ENCODE measurements at places on chromosomes 3 and 15. TPM values are rescaled to one million over a fixed set of nuclear protein-coding genes. Genes with fewer than 3 reads are reported as not detected.

GRCh38 chr15:97567411-97567810 is 393.1 kb upstream of the ARRDC4 start:
- H3K36me3 ChIP-seq: no peaks in the 10 kb centered on the region
- no peaks in the 10 kb centered on the region for H3K27me3 ChIP-seq
- no peak overlapping the region for H3K27ac ChIP-seq
- H3K4me1 ChIP-seq: no peaks in the 10 kb centered on the region

DNA sequence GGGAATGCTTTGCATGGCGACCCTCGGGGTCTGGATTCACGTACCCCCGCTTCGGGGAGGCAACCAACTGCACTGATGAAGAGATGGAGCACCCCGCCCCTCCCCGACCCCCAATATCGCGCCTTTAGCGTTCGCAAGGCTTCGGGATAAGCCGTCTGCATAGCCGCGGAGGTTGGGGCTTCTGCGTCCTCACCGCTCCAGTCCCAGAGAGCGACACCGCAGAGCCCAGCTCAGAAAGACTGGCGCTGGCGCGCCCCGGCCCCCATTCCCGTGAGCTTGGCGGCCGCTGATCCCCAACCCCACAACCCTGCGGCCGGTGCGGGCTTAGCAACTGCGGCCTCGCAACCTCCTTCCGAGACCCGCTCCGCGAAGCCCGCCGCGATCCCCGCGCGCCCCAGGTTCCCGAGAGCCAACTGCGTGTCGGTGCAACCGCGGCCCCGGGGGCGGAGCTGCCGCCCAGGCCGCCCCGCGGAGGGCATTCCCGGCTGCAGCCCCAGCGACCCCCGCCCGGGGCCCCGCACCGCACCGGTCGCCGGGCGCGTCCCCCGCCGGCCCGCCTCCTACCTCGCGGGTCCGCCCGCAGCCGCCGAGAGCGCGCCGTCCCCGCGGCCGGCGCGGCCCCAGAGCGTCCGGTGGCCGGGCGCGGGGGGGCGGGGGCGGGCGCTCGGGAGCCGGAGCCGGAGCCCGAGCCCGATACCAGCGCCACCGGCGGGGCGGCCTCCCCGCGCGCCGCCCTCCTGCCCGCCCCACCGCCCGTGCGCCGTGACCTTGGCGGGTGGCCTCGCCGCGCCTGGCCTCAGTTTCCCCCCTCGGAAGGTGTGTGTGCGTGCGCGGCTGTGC is 79.5 kb downstream of the IQSEC1 start:
- H3K27me3 ChIP-seq: peaks cover 29% of the 10 kb centered on the region
- H3K4me1 ChIP-seq: peaks cover 13% of the 10 kb centered on the region
- peak overlapping the region; percentile 41 for H3K4me3 ChIP-seq
- no peak for DNase-seq
- no peak overlapping the region for H3K27ac ChIP-seq

GRCh38 chr3:45940781-45941365 is 2.4 kb upstream of the CXCR6 start:
- no peaks in the 10 kb centered on the region for H3K36me3 ChIP-seq
- DNase-seq: no peak
- H3K4me1 ChIP-seq: peaks cover 9% of the 10 kb centered on the region
- H3K4me3 ChIP-seq: no peak overlapping the region

GRCh38 chr3:188918093-188918492 is 253.7 kb upstream of the TPRG1 start:
- DNase-seq: no peak
- H3K27ac ChIP-seq: no peak overlapping the region

HTR3E gene
- total RNA-seq: not detected

- H3K4me1 ChIP-seq: peaks cover 71% of the 10 kb centered on the region
- peak overlapping the region; percentile 40 for H3K27ac ChIP-seq
- H3K27me3 ChIP-seq: no peaks in the 10 kb centered on the region
- H3K36me3 ChIP-seq: peaks cover 3% of the 10 kb centered on the region
These were observed 6.8 kb downstream of the RARRES1 start for GRCh38 chr3:158725348-158726011.

ZNF502 gene
- 0.79 TPM for total RNA-seq

DNA sequence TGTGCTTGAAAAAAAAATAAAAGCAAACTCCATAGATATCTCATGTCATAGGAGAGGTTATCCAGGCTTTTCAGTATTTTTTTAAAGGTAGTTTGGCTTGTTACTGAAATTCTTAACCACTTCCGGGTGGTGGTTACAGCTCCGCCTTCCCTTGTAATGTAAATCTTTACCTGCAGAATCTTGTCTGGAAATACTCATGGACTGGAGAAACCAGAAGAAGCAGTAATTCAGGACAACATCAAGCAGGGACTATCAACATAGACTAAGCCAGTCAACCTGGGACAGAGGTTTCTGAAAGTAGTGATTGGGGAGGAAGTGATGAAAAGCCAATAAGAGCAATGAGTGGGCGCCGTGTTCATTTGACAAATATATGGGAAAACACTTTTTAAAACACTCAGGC is 78.9 kb upstream of the SKOR1 start:
- H3K4me3 ChIP-seq: no peak overlapping the region
- no peak overlapping the region for H3K27ac ChIP-seq
- no peaks in the 10 kb centered on the region for H3K4me1 ChIP-seq
- no peaks in the 10 kb centered on the region for H3K27me3 ChIP-seq
- no peak for DNase-seq
- H3K36me3 ChIP-seq: no peaks in the 10 kb centered on the region

GOLGA6B gene
- total RNA-seq: not detected

GRM7 gene
- not detected for total RNA-seq

GRCh38 chr3:50120364-50121071 is 31.8 kb downstream of the RBM5 start:
- H3K4me1 ChIP-seq: no peaks in the 10 kb centered on the region
- H3K4me3 ChIP-seq: no peak overlapping the region
- H3K27ac ChIP-seq: no peak overlapping the region
- H3K36me3 ChIP-seq: peaks cover 67% of the 10 kb centered on the region
- H3K27me3 ChIP-seq: no peaks in the 10 kb centered on the region

SNTN gene
- total RNA-seq: not detected

DNA sequence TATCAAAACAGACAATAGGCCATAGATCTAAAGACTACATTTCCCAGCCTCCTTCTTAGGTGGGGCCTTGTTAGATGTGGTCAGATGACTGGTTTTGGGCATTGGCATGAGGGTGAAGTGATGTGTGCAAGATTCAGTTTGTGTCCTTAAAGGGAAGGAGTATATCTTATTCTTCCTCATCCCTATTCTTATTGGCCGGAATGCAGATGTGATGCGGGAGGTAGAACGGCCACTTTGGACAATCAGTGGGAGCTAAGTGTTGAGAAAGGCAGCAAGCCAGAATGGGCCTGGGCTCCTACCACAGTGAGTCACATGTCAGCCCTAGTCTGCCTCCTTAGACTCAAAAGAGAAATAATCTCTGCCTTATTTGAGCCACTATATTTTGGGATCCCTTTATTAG is 89.8 kb upstream of the MEX3B start:
- no peak overlapping the region for H3K27ac ChIP-seq
- peaks cover 8% of the 10 kb centered on the region for H3K36me3 ChIP-seq
- no peak overlapping the region for H3K4me3 ChIP-seq
- H3K4me1 ChIP-seq: peaks cover 53% of the 10 kb centered on the region

CCNB2 gene
- 127 TPM for total RNA-seq

LMAN1L gene
- total RNA-seq: not detected

DNA sequence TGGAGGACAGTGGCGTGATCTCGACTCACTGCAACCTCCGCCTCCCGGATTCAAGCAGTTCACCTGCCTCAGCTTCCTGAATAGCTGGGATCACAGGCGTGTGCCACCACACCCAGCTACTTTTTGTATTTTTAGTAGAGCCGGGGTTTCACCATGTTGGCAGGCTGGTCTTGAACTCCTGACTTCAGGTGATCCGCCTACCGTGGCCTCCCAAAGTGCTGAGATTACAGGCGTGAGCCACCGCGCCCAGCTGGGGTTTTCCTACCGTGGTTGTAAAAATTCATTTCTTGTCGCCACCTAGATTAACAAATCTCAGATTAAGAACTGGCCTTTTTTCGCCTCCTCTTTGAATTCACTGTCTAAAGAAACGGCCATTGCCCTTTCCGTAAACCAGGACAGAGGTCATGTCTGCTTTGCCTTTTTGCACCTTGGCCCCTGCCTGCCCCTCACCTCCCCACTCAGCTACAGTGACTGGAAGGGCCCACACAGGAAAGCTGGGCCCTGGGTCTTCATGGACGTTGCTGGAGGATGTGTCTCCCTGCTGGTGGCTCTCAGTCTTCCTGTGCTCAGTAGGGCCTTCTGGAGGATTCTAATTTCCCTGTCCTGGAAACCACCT is 17.2 kb downstream of the ZNF710 start:
- H3K27ac ChIP-seq: no peak overlapping the region
- no peak overlapping the region for H3K4me3 ChIP-seq
- H3K36me3 ChIP-seq: no peaks in the 10 kb centered on the region

CEP19 gene
- 2.5 TPM for total RNA-seq

DNA sequence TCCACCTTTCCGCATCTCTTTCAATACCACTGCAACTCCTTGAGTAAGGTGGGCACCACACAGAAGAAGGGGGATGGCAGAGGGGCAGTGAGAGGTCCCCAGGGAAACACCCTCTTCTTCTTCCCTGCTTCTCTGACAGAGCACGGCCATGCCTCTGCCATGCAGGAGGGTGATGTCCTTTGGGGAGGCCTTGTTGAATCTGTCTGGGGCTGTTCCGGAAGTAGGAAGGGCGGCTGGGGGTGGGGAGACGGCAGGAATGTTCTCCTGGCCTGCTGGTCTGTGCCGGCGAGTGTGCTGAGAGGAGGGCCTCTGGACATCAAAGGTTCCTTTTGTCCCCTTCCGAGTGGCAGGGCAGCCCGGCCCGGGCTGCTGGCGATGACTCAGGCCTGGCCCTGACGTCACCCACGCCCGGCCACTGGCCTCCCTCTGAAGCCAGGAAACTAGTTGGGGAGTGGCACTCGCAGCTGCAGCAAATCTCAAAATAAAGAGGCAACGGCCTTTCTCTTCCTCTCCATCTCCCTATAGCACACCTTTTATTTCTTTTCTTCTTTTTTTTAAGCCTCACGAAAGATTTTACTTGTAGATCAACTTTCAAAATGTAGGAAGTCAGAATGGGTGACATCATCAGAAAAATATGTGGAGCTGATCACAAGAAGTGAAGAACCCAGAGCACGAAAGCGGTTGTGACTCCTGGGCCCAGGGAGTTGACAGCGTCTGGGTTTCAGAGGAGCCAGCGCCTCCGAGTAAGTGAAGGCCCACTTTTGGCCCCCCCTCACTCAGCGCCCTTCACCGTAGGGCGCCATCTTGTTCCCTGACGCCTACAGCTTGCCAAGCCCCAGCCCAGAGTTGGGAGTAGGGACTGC is at the start of gene ZBTB38:
TSS of gene ZBTB38 (plus strand) at position 443 of the 863 bp plus-strand sequence. CDS start 73,885 bp downstream, outside the sequence.
- peak; percentile 99 for DNase-seq
- no peaks in the 10 kb centered on the region for H3K27me3 ChIP-seq
- H3K4me3 ChIP-seq: peak within 1 kb of the TSS; percentile 29
- peak within 1 kb of the TSS; percentile 99 for H3K27ac ChIP-seq
- H3K4me1 ChIP-seq: peaks cover 53% of the 10 kb centered on the region

DNA sequence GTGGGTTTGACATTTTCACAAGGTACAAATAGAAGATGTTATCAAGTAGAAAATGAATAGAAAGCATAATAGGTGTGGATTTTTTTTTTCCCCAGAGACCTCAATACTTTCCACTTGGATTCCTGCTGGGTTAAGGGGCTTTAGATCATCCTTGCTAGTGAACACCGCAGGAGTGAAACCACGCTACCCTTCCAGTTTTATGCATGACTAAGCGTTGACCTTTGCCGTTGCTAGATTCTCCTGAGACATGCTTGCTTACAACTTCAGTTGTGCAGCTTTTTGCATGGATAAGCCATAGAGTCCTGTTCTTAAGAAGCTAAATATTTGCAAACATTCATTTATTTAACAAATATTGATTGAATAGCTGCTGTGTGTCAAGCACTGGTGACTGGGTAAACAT is 299.7 kb upstream of the LMCD1 start:
- no peak overlapping the region for H3K27ac ChIP-seq
- H3K4me3 ChIP-seq: no peak overlapping the region
- no peak for DNase-seq

DNA sequence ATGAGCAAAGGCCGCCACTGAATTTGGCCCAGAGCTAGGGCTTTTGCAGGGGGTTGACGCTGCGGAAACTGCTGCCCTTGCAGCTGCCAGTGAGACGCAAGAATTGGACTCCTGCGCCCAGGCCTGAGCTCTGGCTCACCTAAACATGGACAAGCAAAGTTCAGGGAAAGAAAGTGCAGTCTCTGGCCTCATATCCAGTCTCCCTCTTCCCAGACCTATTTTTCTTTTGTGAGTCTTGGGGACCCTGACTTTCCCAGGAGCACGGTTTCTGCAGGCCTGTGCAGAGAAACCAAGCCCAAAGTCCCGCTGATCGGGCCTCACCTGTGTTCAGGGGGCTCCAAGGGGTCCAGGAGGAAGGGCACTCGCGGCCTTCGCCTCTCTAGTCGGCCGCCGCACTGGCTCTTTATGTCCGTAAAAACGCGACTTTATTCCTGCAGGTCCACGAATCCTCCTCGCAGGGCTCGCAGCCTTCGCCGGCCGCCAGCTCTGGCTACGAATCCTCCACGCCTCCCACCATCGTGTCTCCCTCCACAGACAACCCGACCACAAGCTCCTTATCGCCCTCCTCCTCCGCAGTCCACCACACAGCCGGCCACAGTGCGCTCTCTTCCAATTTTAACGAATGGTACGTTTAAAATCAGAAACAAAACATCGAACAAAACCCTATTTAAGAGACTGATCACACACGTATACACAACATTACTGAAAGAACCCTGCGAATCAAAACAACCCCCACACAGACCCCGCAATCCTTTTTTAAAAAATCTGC is 3.9 kb downstream of the ZIC1 start:
- H3K4me1 ChIP-seq: peaks cover 4% of the 10 kb centered on the region
- no peak overlapping the region for H3K4me3 ChIP-seq
- H3K36me3 ChIP-seq: peaks cover 26% of the 10 kb centered on the region
- H3K27me3 ChIP-seq: no peaks in the 10 kb centered on the region

DNA sequence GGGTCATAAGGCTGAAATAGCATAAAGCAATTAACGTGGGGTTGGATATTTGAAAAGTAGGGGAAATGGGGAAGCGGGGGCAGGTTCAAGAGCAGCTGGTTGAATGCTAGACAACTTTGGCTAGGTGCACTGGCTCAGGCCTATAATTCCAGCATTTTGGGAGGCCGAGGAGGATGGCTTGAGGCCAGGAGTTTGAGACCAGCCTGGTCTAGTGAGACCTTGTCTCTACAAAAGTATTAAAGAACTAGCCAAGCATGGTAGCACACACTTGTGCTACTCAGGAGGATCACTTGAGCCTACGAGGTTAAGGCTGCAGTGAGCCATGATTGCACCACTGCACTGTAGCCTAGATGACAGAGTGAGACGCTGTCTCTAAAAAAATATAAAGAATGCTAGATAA is 6.9 kb upstream of the FANCD2 start:
- DNase-seq: no peak
- H3K4me1 ChIP-seq: peaks cover 40% of the 10 kb centered on the region
- H3K36me3 ChIP-seq: peaks cover 24% of the 10 kb centered on the region
- H3K4me3 ChIP-seq: no peak overlapping the region

GUCA1C gene
- not detected for total RNA-seq

- no peak overlapping the region for H3K4me3 ChIP-seq
- no peak overlapping the region for H3K27ac ChIP-seq
- DNase-seq: no peak
These were observed 22.2 kb upstream of the ADCY5 start for GRCh38 chr3:123471106-123471505.

- no peak overlapping the region for H3K4me3 ChIP-seq
- H3K4me1 ChIP-seq: peaks cover 16% of the 10 kb centered on the region
- H3K27ac ChIP-seq: peak overlapping the region; percentile 39
- H3K36me3 ChIP-seq: no peaks in the 10 kb centered on the region
- DNase-seq: peak; percentile 63
These were observed 31.8 kb upstream of the RYR3 start for GRCh38 chr15:33278816-33279612.
